ENCODE measurements at places on chromosomes 7 and 10. TPM values are rescaled to one million over a fixed set of nuclear protein-coding genes. Genes with fewer than 3 reads are reported as not detected.

DNA sequence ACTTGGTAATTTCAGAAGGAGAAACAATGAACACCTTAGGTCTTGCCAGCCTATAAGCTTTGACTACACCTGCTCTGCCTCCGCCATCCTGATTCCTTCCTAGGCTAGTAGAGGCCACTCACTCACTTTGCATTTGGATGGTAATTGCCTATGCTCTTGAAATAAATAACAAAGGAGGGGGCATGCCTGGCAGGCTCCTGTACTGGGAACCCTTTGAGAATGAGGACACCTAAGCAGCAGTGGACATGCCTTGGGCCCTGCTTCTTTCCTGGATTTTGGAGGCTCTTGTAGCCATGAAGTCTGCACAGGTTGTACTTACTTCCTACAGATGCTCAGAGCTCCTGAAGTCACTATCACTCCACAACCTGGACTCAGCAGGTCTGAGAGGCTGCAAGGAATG is 65.8 kb downstream of the BLNK start:
- no peaks in the 10 kb centered on the region for H3K27me3 ChIP-seq
- no peak for DNase-seq
- H3K36me3 ChIP-seq: no peaks in the 10 kb centered on the region
- no peaks in the 10 kb centered on the region for H3K4me1 ChIP-seq
- no peak overlapping the region for H3K27ac ChIP-seq
- H3K4me3 ChIP-seq: no peak overlapping the region

GRCh38 chr10:3772361-3773171 is 12.4 kb downstream of the KLF6 start:
- H3K4me3 ChIP-seq: no peak overlapping the region
- DNase-seq: no peak
- H3K4me1 ChIP-seq: peaks cover 24% of the 10 kb centered on the region
- no peak overlapping the region for H3K27ac ChIP-seq
- no peaks in the 10 kb centered on the region for H3K27me3 ChIP-seq

CPSF4 gene
- total RNA-seq: 54.0 TPM

GRCh38 chr10:34164029-34164428 is 651.1 kb downstream of the PARD3 start:
- no peak overlapping the region for H3K4me3 ChIP-seq
- H3K36me3 ChIP-seq: no peaks in the 10 kb centered on the region
- DNase-seq: no peak
- no peaks in the 10 kb centered on the region for H3K4me1 ChIP-seq
- H3K27me3 ChIP-seq: peaks cover 2% of the 10 kb centered on the region
